ENCODE measurements at places on chromosomes 6 and 20.

- no peak for DNase-seq
Observed at GRCh38 chr6:146981981-146982380, 222.2 kb upstream of the STXBP5 start.

- peak; percentile 18 for DNase-seq
Observed at GRCh38 chr6:1970151-1970561, 275.2 kb downstream of the GMDS start.

DNA sequence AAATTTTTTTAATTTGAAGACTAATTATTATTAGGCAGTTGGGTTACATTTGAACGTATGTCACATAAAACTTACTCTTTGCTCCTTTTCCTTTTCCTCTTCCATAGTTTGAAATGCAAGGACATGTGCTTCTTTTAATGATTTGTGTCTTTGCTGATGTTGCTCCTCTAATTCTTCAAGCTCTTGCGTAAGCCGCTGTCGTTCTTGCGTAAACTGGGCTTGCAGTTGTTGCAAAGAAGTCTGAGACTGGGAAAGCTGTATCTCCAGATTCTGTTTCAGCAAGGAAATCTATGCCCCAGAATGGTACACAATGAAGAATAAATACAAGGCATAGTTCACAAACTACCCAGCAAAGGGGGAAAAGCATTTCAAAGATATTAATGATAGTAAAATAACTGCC lies 45.1 kb upstream of the MCM9 start:
- no peak for DNase-seq

DNA sequence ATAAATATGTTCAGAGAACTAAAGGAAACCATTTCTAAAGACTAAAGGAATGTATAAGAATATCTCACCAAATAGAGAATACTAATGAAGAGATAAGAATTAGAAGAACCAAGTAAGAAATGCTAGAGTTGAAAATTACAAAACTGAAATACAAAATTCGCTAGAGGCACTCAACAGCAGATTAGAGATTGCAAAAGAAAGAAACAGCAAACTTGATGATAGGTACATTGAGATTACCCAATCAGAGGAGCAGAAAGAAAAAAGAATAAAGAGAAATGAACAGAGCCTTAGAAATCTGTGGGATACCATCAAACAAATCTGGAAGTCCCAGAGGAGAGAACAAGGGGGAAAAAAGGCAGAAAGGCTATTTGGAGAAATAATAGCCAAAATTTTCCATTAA lies 6.3 kb upstream of the PDCD2 start:
- no peak for DNase-seq

DNA sequence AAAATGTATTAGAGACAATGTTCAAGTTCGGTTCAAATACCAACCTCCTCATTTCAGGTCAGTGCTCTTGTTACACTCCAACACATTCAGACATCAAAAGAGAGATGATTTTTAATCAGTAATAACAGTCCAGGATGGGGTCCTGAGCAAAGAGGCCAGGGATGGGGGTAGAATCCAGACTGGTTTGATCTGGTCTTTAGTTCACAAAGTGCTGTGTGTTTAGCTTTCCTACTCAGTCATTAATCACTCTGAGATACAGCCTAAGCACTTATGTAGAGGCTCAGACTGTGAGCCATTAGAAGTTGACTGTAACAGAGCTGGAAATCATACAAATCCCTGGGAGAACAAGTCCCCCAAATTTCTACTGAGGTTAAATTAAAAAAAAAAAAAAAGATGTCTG lies 241.6 kb downstream of the PTPRK start:
- peak; percentile 23 for DNase-seq

- DNase-seq: no peak
Observed at GRCh38 chr6:142732790-142733189, 212.2 kb downstream of the HIVEP2 start.

- DNase-seq: no peak
Observed at GRCh38 chr6:44475417-44475778, 87.9 kb downstream of the CDC5L start.

DNA sequence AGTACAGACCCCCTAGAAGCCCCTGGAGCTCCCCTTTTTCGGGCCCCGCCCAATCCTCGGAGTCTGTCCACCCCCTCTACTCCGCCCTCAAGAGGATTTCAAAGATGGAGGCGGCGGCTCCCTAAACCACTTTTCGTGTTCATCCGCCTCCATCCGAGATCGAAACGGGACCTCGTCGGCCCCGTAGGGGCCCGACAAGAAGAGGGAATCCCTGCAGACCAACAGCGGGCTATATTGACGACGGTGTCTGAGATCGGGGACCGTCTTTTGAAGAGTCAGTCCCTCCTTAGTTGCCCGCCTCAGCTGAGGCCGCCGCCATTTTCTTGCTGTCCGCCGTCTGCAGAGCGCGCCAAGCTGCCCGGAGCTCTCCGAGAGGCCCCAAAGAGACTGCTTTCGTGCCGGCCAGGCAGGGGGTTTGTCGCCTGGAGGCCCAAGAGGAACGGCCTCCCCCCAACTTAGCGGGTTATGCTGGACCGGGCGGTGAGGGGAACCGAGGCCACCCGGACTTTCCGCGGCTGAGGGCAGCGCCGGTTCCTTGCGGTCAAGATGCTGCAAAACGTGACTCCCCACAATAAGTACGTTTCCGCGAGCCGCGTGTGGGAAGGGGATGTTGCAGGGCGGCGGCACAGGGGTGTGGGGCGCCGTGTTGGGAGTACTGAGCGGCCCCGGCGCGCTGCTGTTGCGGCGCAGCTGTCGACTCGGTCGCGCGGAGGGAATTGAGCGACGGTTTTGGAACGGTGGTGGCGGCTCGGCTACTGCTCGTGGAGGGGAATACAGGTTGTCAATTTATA lies 4.2 kb downstream of the BRD2 start:
- DNase-seq: no peak

DNA sequence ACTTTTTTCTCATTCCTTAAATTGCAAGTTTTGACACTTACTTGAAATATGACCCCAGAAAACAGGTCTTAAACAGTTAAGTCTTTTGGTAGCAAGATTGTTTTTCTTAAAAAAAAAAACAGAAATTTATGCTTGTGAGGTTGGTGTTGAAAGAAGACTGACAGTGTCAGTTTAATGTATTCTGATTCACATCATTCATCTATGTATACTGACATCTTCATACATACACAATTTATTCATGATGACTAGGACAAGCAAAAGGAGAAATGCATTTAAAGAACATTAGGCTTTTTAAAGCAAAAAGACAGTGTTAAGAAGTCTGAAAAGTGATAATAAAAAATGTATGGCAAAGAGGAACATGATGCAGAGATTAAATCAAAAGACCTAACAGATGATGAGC lies 27.0 kb downstream of the MCHR2 start:
- no peak for DNase-seq

DNA sequence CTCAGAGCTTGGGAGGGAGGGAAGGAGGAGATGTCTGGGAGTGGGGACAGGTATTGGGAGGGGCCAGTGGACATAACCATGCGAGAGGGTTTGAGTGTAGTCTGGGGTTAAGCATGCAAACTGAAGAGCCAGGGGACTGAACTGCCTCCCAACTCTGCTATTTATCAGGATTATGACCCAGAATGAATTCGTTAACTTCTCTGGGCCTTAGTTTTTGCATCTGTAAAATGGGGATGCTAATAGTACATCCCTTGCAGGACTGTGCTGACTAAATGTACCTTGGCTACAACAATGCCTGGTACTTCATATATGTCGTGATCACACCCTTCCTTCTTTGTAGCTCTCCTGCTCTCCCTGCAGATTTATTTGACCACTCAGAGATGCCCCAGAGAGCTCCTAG lies 83.6 kb downstream of the MDGA1 start:
- no peak for DNase-seq

- no peak for DNase-seq
Observed at GRCh38 chr6:159759645-159760044, 2.2 kb upstream of the ACAT2 start.

DNA sequence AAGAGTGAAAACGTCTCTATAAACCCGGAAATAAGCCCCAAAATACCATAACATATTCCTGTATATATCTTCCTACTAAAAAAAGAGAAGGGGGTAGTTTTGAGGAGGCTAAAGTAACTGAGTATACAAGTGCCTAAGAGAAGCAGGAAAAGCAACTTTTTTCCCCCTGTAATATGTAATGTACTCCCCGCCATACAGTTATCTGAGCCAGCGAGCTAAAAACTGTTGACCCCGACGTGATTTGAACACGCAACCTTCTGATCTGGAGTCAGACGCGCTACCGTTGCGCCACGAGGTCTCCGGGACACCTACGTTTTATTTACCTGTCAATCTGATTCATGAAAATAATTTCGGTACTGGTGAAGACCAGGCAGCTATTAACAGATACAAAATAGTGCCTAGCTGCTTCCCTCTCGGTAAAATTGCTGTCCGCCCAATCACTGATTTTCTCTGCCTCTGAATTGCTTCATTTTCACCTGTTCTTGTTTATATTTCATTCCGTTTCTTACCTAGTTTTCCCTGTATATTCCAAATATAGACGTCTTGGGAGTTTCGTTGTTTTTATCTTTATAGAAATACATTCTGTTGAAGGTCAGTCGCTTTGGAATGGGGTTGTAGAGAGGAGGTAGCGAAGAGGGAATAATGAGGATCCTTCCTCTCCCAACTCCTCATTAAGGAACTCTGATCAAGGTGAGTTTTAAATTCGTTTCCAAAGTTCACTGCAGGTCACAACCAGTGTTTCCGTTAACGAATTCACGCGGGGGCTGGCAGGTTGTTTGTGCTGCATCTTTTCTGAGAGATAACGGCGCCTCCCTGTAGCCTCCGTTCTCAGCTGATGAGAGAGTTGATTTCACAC lies 33.6 kb upstream of the BTN3A2 start:
- peak; percentile 53 for DNase-seq

DNA sequence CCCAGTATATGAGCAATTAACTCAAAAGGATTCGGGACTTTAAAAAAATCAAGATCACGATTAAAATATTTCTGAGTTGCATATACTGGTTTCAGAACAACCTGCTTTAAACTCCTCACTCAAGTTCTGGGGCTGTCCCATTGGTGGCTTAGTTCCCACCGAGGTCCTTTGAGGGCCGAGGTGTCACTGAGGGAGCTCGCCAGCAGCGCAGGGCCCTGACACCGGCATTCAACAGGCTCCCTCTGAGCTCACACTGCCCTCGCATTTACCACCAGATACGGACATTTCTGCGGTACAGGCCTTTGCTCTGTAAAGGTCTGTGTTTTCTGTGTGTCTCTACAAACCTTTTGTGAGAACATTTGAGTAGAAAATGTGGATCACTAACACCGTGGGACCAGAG lies 24.4 kb upstream of the BNIP5 start:
- DNase-seq: no peak

DNA sequence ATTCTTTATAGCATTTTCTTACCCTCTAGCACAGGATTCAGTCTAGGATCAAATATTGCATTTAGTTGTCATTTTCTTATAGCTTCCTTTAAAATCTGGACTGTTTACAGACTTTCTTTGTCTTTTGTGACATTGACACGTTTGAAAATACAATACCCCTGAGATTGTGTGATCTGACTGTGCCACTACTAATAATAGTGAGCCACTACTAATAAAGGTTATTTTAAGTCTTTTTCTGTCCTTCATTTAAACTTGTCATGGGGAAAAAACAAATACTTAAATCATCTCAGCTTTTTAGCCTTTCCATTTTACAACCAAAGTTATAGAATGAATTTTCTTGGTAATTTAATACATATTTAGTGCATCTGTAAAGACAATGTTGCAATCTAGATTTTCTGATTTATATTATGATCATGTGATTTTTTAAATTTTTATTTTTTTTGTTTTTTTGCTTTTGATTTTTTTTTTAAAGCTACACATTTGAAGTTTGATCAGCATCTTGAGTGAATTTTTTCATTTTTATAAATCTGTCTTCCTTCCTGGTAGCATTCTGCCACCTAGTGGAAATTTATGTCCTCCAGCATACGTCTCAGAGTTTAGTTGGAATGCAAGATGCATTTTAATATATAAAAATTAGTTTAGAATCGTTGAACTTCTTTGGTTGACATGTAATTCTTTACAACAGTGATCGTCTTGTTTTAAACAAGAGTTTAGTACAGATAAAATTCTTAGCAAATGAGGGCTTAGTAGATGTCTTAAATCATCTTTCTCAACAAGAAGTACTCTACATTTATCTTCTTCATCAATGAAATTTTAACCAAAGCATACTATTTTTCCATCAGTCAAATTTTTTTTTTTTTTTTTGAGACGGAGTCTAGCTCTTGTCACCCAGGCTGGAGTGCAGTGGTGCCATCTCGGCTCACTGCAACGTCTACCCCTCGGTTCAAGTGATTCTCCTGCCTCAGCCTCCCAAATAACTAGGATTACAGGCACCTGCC lies 119.4 kb downstream of the NCOA3 start:
- peak; percentile 21 for DNase-seq

DNA sequence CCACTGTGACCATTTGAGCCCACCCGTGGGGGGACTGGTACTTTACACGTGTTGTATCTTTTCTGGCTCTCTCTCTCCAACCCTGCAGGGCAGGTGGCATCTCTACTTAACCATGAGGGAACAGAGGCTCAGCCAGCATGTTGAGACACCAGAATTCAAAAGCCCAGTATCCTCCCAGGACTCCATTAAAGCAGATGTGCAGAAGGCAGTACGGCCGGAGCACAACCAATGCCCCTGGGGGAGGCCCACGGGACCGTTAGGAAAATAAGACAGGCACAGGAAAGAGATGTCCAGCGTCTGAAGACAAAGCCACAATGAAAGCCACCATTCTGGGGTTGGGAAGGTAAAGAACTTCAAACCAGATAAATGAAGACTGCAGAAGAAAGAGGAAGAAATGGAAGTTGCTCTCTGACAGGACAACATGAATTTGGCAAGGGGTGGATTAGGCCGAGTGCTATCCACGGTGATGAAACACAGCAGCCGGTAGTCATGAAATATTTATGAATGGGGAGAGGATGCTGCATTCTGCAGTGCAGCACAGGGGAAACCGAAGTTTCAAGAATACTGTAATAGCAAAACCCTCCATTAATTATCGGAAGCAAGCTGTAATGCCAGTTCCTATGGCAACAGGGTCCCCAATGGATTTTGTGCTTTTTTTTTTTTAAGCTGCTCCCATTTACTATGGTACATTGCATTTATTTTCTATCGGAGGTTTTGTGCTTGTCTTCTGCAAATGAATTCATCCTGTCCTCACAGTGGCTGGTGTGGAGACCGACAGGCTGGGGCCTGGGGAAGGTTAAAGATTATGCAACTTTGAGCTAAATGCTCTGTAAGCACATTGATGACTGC lies 179.4 kb downstream of the NRN1 start:
- no peak for DNase-seq

DNA sequence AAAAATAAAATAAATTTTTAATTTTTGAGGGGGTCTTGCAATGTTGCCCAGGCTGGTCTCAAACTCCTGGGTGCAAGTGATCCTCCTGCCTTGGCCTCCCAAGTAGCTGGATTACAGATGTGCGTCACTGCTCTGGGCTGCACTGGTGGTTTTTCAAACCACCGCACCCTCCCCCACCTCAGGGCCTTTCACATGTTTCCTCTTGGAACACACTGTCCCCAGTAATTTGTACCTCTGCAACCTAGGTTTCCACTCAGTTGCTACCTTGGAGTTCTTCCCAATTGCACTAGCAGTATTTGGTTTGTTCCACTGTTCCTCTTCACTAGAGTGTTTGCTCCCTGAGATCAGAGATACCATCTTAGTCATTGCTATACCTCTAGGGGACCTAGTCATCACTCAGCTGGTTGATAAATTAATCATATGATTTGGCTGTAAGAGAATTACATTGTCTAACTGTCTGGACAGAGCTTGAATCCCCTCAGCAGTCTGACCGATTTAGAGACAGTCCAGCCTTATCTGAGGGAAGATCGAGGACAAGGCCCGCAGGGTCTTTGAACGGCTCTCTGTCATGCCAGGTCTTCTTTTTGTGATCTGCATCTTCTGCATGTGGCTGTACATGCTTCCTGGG lies 32.0 kb downstream of the CEP43 start:
- no peak for DNase-seq

- DNase-seq: no peak
Observed at GRCh38 chr20:45408646-45409213, 641 bp downstream of the DBNDD2 start.

Measured in NCI-H774 (cell line).